SHP77 (cell line): ENCODE measurements at places on chromosomes 3 and 15.

DNA sequence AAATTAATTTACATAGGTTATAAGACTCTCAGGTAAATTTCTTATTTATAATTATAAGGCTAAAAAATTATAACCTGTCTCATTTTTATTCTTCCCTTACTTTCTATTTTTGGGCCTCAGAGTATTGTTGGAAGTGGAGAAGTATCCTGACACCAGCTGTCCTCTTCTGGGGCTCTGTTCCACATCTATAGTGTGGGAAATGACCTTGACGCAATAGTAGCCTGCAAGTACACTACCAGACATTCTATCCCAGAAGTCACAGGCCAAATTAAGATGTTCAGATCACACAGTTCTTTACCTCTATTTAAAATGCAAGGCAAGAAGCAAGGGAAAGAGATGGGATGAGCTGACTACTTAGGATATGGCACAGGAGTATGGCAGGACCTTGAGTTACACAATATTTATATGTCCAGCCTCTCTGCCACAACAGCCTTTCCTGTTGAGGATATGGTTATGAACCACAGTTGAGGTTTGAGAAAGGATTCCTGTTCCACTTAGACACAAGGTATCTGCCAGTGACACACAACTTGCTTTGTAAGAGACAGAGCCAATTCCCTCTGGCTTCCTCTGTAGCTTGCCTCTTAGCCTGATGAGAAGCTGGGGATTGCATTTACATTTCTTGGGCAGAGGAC, 158.0 kb upstream of the IL12A start:
- DNase-seq = peak; percentile 25

DNA sequence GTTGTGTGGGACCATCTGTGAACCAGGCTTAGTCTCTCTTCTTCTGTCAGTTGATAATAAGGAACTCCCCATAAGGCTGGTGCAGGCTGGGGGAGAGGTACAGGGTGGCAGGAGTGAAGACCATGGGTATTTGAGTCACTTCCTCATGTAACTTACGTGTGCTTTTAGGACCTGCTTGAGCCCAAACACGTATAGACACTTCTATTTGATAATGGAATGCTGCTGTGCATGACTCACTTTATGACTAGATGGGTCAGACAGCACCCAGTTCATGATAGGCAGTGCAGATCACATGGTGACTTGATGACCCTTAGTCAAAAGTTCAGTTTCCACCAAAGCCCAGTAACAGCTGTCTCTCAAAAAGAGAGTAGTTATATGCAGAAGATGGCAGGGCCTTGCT, 490.9 kb downstream of the ZBBX start:
- no peak for DNase-seq

GRCh38 chr3:140758791-140759444, 81.1 kb downstream of the TRIM42 start:
- no peak for DNase-seq

- DNase-seq = peak; percentile 18
These were observed 170.5 kb upstream of the PROK2 start for GRCh38 chr3:71955240-71956068.

DNA sequence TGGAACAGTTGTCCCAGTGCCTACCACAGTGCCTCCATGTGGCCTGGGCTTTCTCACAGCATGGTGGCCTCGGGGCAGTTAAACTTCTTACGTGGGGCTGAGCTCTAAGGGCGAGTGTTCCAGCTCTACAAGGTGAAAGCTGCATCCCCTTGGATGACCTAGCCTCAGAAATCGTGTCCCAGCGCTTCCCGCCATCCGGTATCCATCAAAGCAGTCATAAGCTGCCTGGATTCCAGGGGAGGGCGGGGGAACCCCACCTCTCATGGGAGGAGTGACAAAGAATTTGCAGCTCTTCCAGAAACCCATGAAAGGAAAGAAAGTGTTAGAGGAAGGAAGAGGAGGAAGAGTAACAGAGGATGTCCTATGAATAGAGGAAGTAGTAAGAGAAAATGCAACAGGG, 45.8 kb upstream of the CCDC174 start:
- no peak for DNase-seq

- no peak for DNase-seq
These were observed 136.6 kb downstream of the DUT start for GRCh38 chr15:48467801-48468200.

GRCh38 chr15:70829371-70830166, 24.4 kb downstream of the LARP6 start:
- DNase-seq = no peak

GRCh38 chr3:81242871-81243270, 518.6 kb downstream of the GBE1 start:
- peak; percentile 18 for DNase-seq

DNA sequence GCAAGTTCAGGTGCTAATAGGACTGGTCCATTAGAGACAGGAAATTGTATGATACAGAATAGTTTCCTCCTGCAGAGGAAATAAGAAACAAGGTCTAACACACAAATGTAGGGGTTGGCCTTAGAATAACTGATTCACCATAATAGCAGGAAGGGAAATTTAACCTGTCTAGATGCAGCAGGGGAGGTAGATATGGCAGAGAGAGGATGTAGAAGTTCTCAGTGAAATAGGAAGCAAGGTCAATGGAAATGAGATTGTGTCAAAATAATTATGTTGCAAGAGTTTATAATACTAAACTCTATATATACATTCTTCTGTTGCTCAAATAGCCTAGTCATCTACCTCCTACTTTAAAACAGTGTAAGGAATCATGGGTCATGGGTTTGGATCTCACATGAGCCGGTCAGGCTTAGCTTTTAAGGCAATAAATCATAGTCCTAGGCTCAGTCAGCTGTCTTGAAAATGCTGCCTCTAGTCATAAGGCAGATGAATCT, 17.0 kb downstream of the BCL2A1 start:
- no peak for DNase-seq

DNA sequence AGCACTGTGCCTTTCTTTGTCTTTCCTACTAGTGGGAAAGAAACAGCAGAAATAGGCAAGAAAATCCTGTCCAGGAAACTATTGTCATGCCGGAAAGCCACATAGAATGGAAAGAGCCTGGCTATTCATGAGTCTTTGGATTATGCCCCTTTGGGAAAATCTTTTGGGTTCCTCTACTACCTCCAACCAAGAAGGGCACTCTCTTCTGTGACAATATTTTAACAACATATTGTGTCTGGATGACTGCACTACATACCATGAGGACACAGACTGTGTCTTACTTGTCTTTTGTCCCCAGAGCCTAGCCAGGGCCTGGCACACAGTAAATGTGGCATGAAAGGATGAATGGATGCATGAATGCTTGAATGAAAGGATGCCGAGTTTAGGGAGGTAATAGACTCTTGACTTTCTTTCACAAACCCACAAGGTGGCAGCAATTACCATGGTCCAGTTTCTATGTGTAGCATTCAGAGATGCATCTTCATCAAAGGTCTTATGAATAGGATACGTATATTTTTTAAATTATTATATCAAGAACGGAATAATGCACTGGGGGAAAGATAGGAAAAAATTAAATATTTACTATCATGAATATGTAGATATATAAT, 30.3 kb downstream of the ARL14 start:
- DNase-seq = peak; percentile 55

- DNase-seq = no peak
These were observed 1.2 kb downstream of the PRICKLE2 start for GRCh38 chr3:64223791-64224745.

DNA sequence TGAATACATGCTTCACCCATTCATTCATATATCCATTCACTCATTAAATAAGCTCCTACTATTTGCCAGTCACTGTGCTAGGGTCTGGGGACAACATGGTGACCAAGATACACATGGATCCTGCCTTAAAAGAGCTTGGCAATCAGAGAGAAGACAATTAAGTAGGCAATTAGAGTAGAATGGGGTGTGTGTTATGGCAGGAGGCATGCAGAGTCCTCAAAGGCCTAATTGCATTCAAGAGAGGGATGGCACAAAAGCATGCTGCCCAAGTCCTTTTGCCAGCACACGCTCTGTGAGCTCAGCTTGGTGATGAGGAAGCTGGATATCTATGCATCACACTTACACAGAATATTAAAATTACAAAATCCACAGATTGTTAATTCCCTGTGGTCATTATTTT, 2.8 kb upstream of the PRICKLE2 start:
- DNase-seq = no peak

GRCh38 chr3:106792716-106793115, 584.5 kb upstream of the CCDC54 start:
- DNase-seq = no peak

- DNase-seq = no peak
These were observed 83.4 kb upstream of the FGF7 start for GRCh38 chr15:49339656-49340055.
